ENCODE measurements at places on chromosomes 12 and 14.

DNA sequence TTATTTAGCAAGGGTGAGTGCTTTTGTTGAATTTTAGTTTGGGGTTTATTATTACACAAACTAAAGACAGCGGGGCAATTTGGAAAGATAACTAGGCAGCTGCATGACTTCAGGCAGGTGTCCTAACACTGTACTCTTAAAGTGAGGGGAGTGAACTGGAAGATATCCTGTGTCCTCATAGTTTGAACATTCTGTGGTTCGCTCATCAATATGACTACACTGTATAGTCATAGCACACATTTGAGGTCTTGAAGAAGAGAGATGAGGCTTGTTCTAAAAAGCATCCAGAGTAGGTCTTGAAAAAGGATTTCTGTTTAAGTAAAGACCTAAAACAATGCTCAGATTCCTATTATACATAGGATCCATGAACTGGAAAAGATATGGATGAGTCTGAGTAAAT is 1.7 kb upstream of the MAP3K9 start:
- DNase-seq = no peak

DNA sequence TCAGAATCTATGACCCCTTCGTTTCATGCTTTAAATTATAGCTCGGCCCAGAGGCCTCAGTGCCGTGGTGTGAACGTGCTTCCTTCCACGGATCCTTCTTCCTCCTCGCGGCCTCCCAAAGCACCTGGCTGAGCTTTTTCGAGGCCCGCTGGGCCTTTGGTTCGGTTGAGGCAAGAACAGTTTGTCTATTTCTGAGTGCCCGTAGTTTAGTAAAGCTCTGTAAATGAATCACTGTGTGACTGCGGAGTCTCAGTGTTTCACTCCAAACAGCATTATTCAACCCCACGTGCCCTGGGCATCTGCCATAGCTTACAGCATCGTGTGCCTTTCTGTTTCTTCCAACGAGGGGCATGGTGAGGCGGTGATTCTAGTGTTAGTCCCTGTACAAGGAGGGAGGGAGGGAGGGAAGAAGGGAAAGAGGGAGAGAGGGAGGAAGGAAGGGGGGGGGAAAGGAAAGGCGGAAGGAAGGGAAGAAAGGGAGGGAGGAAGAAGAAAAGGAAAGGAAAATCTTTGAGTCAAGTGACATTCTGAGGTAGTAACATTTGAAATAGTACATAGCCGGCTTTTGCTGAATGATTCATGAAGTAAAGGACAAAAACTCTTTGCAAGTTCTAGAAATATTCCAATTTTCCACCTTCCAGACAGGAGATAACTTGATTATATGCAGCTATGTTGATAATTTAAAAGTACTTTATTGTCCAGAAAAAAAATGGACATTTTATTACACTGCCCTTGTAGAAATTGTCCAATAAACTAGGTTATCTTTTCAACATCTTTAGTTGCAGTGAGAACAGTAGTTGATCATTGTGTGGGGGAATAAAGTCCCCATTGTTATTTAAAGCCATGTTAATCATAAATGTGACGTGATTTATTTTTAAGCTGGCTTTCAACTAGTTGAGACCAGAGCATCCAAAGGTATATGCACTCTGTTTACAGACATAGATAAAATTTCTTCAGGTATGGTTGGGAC is 1.2 kb upstream of the TRIM9 start:
- DNase-seq = no peak

GRCh38 chr12:50467439-50467838 is 37.3 kb upstream of the DIP2B start:
- DNase-seq = no peak

GRCh38 chr14:70822530-70823185 is 13.3 kb upstream of the MAP3K9 start:
- DNase-seq = no peak

GRCh38 chr14:33349871-33350270 is 411.2 kb downstream of the NPAS3 start:
- DNase-seq = no peak

GRCh38 chr14:68919129-68919927 is 59.8 kb downstream of the ACTN1 start:
- DNase-seq = no peak

- no peak for DNase-seq
Measured at GRCh38 chr12:130337488-130338303, at the start of gene PIWIL1. TSS of gene PIWIL1 (plus strand) at chr12:130337887. CDS start at chr12:130342592, 4,705 bp downstream.

DNA sequence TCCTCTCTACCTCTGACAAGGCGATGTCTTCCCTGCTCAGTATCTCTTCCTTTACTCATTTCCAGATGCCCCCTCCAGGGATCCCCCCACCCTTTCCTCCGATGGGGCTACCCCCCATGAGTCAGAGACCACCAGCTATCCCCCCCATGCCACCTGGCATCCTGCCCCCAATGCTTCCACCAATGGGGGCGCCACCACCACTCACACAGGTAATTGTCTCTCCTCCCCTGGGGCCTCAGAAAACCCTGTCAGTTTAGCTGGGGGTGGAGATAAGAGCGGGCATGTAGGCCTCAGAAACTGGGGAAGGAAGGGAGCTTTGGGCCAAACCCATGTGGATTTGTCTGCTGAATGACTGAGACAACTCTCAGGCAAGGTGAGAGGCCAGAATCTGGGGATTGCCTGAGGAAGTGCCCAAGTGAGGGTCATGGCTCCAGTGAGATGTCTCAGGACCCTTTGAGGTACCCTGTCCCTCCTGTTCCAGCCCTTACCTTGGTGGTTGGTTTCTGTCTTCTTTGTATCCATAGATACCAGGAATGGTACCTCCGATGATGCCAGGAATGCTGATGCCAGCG is 8.1 kb downstream of the PRPF40B start:
- no peak for DNase-seq

DNA sequence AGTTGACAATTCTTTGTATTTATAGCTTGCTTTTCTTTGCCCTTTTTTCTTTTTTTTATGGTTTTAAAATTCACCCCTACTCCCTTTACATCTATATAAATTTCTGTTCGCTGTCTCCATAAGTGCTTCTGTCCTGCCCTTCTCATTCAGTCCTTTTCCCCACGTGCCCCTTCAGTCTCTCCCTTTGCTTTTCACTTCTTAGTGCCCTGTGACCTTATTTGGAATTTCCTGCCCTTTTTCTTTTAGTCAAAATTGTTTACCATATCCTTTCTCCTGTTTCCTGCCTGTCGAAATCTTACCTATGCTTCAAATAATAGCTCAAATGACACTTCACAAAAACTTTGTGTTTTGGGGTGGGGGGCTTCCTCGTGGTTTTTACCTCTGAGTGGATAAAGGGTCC is 6.0 kb downstream of the TMX1 start:
- no peak for DNase-seq

GRCh38 chr12:55720894-55721444 is 776 bp downstream of the RDH5 start:
- DNase-seq = no peak

- DNase-seq = no peak
Measured at GRCh38 chr14:80781972-80782367, 159.6 kb downstream of the CEP128 start.

- DNase-seq = no peak
Measured at GRCh38 chr12:57091638-57092528, 3.0 kb downstream of the NAB2 start.

DNA sequence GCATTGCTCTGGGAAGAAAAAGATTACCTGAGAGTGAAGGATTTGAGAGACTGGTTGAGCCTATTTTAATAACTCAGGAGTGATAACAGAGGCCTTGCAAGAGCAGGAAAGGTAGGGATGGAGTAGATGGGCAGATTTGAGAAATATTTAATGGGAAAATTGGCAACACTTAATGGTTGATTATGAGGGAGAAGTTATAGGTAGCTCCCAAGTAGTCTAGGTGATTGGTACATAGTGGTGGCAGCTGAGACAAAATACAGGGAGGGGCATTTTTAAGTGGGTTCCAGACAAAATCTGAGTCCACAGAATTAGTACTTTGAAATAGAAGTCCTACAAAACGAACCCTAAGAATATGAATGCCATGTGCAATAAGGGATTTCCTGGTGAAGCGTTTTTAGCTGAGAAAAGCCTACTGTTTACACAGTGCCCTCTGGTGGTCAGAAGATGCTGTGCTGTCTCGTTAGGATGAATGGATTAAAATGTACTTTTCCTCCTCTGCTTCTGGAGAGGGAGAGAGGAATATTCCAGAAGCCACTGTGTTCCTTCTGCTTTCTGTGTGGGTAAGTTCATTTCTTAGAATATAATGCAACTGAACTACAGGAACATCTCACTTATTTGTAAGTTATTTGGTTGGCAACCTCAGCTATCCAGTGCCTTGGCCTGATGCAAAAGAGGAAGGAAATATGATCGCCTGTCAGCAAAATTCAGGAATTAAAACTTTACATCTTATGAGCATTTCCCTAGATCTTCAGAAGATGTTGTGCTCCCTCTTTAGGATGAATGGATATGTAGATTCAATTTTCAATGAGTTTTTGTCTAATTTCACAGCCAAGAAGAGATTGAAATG is 6.5 kb downstream of the ZBTB1 start:
- DNase-seq = peak; percentile 59

GRCh38 chr12:24424889-24425600 is 475.6 kb upstream of the SOX5 start:
- DNase-seq = no peak

GRCh38 chr12:3308609-3309008 is 182.4 kb upstream of the PRMT8 start:
- no peak for DNase-seq

- DNase-seq = no peak
Measured at GRCh38 chr14:96581026-96581425, 78.8 kb downstream of the PAPOLA start.

DNA sequence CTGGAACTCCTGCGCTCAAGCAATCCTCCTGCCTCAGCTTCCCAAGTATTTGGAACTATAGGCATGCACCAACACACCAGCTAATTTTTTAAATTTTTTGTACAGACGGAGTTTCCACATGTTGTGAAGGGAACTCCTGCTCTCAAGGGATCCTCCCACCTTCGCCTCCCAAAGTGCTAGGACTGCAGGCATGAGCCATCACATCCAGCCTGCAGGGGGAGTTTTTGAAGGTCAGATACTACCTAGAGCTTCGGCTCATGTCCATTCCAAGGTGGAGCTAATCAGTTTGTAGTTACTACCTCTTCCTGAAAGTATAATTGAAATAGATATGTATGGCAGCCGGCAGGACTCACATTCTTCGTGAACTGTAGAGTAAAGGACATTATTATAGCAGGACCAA is 3.7 kb upstream of the TAS2R19 start:
- no peak for DNase-seq

DNA sequence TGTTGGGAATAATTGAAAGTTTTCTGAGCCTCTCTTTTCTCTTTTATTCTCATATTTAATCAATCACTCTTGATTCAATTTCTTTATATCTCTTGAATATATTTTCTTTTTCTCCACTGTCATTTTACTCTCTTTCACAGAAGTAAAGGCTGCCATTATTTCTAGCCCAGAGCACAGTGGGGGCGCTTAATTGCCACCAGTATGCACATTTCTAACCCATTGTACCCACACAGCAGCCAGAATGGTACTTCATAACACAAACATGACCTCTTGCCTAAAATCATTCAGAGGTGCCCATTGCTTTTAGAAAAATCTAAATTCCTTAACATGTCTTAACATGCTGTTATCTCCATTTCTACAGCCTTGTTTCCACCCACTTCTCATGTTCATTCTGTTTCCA is 190.2 kb upstream of the LMO3 start:
- DNase-seq = no peak

GRCh38 chr12:20601668-20602280 is 93.4 kb upstream of the SLCO1C1 start:
- DNase-seq = no peak

- DNase-seq = no peak
Measured at GRCh38 chr12:115468087-115468510, 784.1 kb upstream of the TBX3 start.

GRCh38 chr12:87953256-87953860 is 75.8 kb downstream of the C12orf50 start:
- no peak for DNase-seq

DNA sequence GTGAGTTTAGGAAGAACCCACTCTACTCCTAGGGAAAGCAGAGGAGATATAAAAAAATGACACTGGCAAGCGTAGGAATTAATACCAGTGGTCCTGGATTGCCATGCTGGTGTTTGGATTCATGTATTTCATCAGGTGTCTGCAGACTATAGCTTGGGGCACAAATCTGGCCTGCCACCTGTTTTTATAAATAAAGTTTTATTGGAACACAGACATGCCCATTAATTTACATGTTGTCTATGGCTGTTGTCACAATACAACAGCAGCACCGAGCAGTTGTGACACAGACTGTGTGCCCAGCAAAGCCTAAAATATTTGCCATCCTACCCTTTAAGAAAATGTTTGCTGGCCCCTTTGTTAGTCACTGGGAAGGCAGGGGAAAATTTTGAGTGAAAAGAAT is 553.2 kb downstream of the VRK1 start:
- DNase-seq = no peak
